ENCODE measurements at places on chromosomes 13 and 19.

- no peak for DNase-seq
These were observed 123.8 kb downstream of the ENOX1 start for GRCh38 chr13:43662976-43663375.

GRCh38 chr13:59519819-59520218 lies 643.9 kb downstream of the DIAPH3 start:
- DNase-seq = no peak

- DNase-seq = no peak
These were observed 34.4 kb downstream of the RAP2A start for GRCh38 chr13:97468331-97468730.

GRCh38 chr13:30928978-30929377 lies 3.5 kb upstream of the TEX26 start:
- DNase-seq = no peak

DNA sequence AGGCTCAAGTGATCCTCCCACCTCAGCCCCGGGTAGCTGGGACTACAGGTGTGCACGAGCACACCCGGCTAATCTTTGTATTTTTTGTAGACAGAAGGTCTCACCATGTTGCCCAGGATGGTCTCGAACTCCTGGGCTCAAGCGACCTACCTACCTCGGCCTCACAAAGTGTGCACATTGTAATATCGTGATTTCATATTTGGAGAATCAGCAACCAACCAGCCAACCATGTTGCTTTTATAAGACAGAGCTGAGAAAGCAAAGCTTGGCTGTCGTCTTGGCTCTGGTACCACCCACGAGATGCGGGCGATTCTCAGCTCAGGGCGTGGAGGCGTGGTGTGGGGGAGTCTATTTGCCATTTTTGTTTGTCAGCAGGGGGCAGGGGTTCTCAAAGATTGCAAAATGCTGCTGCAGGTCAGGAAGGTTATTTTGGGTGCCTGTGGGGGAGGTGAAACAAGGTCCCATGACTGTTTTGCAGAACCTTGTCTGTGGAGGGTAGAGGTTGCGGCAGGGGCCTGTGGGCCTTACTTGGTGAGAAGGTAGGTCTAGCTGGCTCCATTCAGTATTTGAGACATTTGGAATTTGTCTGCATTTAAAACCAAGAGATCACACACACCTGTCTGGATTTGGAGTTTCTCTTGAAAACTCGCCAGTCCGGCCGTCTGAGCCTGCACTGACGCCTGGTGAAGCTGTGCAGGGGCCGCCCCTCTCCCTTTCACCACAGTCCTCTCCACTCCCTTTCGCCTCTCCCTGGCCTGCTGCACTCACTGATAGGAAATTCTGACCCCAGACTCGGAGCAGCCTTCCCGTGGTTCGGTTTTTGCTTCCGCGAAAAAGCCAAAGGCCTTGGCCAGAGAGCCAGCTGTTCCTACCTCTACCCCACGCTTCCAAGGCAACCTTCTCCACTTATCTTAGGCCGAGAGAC lies 15.4 kb downstream of the TNFAIP8L1 start:
- DNase-seq = no peak

GRCh38 chr13:20126541-20127261 lies 34.2 kb downstream of the GJA3 start:
- DNase-seq = no peak

DNA sequence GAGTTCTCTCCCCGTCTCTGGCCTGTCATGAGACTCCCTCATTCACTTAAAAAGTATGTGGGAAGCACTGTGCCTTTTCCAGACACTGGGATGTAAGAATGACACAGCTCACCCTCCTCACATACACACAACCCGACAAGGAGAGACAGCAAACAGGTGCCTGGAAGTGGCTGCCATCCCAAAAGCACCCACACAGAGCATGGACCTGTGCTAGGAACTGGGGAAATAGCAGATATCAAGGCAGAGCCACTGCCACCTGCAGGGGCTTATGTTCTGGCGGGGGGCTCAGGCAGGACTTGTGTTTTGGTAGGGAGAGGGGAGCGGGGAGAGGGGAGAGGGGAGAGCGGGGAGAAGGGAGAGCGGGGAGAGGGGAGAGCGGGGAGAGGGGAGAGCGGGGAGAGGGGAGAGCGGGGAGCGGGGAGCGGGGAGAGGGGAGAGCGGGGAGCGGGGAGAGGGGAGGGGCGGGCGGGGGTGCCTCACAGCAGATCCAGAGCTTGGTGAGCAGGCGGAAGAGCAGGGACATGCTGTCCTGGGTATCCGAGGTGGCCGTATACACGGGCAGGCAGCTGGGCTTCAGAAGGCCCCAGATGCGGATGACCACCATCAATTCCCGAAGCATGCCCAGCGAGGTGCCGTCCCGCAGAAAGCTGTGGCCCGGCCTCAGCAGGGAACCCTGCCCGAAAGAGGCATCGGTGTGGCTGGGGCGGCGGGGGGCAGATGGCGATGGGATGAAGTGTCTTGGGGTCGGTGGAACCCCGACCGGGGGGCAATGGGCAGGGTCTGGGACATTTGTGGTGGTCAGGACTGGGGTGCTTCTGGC lies 12.2 kb downstream of the CFD start:
- no peak for DNase-seq

GRCh38 chr19:53057904-53058580 lies 13.5 kb downstream of the ERVV-2 start:
- DNase-seq = no peak

- DNase-seq = no peak
These were observed 72.4 kb upstream of the CLDN10 start for GRCh38 chr13:95480131-95480545.

Data from stimulated activated CD4-positive, alpha-beta T cell treated with anti-CD3 and anti-CD28 coated beads, Interleukin-1b, Interleukin-23, amount 100 ng/mL, for 4 hours (primary cell).